ENCODE measurements at places on chromosomes 13 and 19.

GRCh38 chr19:18007917-18008673 is at the start of gene ARRDC2:
ARRDC2 (plus strand) TSS chr19:18008170; CDS start chr19:18008311, 141 bp downstream.
- DNase-seq: peak; percentile 90

GRCh38 chr13:38429916-38430315 is 80.3 kb downstream of the UFM1 start:
- DNase-seq: no peak

GRCh38 chr19:4980067-4980466 is 11.2 kb downstream of the KDM4B start:
- DNase-seq: no peak

- DNase-seq: no peak
Observed at GRCh38 chr19:38047049-38047438, 140.0 kb downstream of the SIPA1L3 start.

DNA sequence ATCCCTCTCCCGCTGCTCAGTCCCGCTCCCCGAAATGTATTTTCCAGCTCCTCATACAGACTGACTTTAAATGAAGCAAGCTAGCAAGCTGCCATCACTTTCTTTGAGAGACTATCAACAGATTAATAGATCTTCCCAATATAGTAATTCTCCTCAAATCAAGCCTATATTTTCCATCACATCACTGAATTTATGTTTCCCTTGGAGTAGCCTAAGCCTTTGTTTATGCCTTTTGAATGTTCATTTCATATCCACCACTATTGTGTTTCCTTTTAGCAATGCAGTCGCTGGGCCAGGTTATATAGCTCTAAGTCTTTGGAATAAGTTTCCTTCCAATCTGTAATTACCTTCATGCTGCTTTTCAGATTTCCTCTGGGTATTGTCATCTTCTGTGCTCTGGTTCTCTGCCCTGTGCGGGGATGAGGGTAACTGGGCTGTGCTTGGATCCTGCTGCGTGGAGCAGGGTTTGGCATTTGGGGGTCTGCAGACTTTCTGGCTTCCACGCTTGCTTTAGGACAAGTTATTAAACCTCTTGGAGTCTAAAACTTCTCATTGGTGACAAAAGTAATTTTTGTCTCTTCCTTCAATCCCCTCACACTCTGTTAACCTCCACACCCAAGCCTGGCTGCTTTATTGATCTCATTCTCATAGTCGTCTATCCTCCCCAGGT is 256.9 kb downstream of the DLEU7 start:
- no peak for DNase-seq

- no peak for DNase-seq
Observed at GRCh38 chr19:28605501-28606268, 607.3 kb downstream of the UQCRFS1 start.

DNA sequence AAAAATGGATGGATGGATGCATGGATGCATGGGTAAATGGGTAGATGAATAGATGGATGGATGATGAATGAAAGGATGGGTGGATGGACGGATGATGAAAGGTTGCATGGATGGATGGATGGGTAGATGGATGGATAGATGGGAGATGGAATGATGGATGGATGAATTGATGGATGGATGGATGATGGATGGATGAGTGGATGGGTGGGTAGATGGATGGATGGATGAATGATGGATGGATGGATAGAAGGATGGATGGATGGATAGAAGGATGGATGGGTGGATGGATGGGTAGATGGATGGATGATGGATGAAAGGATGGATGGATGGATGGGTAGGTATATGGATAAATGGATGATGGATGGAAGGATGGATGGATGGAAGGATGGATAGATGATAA is 115.1 kb upstream of the LSM14A start:
- DNase-seq: no peak

- no peak for DNase-seq
Observed at GRCh38 chr19:40420451-40420765, 5.4 kb downstream of the SERTAD1 start.

- DNase-seq: no peak
Observed at GRCh38 chr13:113546571-113547237, 37.8 kb upstream of the TFDP1 start.

- DNase-seq: no peak
Observed at GRCh38 chr13:43572656-43573360, 214.0 kb downstream of the ENOX1 start.

- no peak for DNase-seq
Observed at GRCh38 chr13:112995395-112996191, 26.6 kb downstream of the MCF2L start.

GRCh38 chr13:107025991-107026390 is 458.1 kb upstream of the ARGLU1 start:
- DNase-seq: no peak

DNA sequence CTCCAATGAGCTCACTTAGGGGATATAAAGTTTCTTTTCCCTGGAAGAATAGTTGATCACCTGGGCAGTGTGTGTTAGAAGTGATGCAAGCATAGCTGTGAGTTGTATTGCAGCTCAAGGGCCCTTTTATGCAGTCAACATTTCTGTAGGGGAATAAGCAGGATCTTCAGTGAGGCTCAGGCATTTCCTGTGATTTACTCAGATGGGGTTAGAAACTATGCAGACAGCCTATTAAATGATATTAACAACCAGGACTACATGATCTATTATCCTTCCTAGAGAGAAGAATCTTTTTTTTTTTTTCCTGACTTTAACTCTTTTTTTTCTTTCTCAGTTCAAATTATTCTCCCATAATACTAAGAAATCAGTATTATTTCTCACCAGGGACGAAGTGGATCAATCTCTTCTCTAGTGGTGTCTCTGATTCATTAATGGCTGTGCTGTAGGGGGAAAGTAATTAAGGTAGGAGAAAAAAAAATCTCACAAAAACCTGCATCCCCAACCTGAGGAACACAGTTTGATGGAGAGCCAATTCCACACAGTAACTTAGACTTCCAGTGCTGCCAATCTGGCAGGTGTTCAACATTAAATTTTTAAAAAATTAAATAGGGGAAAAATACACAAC is 126.4 kb upstream of the SLC10A2 start:
- no peak for DNase-seq

DNA sequence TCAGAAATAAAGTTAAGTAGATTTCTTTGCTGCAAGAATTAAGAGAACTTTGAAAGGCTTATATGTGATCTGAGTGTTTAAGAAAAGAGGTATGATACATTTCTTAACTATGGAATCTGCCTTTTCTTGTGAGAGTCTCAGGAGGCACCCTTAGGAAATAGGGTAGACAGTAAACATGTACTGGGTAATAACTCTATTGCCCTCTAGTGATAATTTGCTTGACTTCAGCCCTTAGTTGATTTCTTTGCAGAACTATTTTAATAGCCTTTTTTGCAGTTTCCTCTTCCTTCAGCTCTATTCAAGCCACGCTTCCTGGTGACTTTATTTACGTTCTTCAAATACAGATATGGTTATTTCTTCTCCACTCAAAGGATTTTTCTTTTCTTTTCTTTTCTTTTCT is 37.0 kb upstream of the CCNA1 start:
- peak; percentile 17 for DNase-seq

GRCh38 chr13:90122531-90122930 is 1225.0 kb upstream of the MIR17HG start:
- DNase-seq: no peak

GRCh38 chr19:49469828-49470614 is 4.0 kb upstream of the FLT3LG start:
- no peak for DNase-seq

DNA sequence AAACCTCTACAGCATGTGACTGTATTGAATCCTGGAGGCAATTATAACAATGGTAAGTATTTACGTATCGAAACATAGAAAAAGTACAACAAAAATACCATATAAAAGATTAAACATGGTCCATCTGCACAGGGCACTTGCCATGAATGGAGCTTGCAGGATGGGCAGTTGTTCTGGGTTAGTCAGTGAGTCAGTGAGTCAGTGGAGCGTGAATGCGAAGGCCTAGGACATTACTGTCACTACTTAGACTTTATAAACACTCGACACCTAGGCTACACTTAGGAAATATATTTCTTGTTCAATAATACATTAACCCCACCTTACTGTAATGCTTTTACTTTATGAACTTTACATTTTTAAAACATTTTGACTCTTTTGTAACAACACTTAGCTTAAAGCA is 35.6 kb upstream of the TMTC4 start:
- no peak for DNase-seq

GRCh38 chr13:57311009-57311586 is 144.1 kb downstream of the PRR20E start:
- no peak for DNase-seq

DNA sequence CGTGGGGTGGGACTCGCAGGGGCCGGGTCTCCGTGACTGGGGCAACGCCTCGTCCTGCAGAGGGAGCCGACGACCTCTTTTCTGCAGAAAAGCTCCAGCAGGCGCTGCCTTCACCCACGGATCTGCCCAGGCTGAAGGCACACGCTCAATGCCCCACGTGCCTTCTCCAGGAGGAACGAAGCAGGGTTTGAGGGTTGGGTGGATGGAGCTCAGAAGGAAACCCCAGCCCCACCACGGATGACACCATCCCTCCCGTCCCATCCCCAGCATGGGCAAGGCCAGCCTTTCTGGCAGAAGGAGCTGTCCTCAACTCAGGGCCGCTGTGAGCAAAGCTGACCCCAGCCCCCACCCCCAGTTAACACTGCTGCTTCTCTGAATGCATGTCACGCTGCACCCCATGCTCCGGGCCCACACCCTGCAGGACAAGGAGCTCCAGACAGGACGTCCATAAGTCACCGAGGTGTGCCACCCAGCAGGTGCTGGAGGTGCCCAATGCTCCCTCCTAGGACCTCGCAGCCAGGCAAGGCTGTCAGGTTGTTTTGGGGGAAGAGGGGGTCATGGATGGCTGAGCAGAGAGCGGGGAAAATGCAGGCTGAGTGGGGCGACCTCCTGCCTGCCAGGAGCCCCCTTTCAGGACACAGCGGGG is 7.4 kb downstream of the C19orf25 start:
- no peak for DNase-seq

GRCh38 chr19:14746886-14747285 is 31.5 kb downstream of the ADGRE2 start:
- no peak for DNase-seq

GRCh38 chr13:54175466-54175865 is 1146.9 kb downstream of the OLFM4 start:
- no peak for DNase-seq

GRCh38 chr13:61142506-61142905 is 273.1 kb downstream of the PCDH20 start:
- no peak for DNase-seq

DNA sequence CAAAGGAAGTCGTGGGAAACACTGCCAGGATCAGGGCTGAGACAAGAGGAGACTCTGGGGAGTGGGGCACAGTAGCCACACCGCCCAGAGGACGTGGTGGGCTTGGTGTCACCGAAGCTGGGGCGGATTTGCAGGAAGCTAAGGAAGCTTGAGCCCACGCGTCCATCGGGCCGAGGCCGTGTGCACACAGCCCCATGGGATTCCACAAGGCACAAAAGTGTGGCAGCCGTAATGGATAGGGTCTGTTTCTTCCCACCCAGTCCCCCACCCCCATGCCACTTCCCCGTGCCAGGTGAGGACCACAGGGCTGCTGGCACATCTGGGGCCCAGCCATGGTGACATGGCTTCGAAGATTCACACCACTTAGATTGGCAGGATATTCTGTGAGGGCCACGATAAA is 153.2 kb upstream of the SPACA7 start:
- DNase-seq: no peak

DNA sequence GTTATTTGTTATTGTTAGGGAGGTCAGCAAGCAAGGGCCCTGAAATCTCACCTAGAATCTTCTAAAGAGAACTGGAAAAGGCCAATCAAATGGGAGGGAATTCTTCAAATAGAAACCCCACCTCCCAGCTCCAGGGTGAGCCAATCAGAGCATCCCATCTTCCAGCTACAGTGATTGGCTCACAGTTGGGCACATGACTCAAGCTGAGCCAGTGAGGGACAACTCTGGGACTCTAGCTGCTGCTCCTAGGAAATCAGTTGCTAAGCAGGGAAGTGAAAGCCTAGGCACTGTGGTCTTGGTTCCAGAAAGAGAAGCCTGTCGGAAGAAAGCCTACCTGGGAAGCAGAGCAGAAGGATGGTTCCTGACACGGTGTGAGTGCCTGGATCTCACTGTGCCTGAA is 13.4 kb downstream of the TM6SF2 start:
- no peak for DNase-seq

DNA sequence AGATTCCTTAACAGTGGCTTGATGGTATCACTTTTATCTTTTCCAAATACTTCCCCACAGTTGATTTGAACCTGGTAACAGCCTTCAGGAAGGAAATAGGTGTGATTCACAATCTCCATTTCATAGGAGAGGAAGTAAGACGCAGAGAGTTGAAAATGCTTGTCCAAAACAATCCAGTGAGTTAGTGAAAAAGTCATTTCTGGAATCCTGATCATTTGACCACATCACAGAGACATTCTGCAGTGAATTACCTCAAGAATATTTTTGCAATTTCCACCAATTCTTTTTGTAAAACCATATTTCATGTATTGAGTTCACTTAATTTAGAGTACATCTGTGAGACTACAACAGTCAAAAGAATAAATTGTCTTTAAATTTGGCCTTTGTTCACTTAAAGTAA is 292.8 kb downstream of the DCLK1 start:
- DNase-seq: no peak

- no peak for DNase-seq
Observed at GRCh38 chr13:35888457-35888883, 242.7 kb downstream of the DCLK1 start.

- no peak for DNase-seq
Observed at GRCh38 chr19:35151273-35152065, 3.1 kb upstream of the FXYD5 start.

DNA sequence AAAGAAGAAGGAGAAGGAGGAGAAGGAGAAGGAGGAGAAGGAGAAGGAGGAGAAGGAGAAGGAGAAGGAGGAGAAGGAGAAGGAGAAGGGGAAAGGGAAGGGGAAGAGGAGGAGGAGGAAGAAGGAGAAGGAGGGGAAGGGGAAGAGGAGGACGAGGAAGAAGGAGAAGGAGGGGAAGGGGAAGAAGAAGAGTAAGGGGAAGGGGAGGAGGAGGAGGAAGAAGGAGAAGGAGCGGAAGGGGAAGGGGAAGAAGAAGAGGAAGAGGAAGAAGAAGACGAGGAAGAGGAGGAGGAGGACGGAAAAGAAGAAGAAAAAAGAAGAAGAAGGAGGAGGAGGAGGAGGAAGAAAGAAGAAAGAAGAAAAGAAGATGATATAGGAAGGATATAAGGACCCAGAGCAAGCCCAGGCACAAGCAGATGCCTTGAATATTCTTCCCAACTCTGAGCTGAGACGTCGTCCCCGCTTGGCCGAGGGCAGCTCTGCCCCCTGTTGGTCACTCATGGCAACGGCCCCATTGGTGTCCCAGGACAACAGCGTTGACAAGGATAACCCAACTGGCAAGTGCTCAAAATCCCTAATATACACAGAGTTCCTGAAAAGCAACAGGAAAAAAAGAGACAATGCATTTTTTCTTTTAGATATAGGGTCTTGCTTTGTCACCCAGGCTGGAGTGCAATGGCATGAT is 30.6 kb upstream of the IGSF23 start:
- peak; percentile 58 for DNase-seq

DNA sequence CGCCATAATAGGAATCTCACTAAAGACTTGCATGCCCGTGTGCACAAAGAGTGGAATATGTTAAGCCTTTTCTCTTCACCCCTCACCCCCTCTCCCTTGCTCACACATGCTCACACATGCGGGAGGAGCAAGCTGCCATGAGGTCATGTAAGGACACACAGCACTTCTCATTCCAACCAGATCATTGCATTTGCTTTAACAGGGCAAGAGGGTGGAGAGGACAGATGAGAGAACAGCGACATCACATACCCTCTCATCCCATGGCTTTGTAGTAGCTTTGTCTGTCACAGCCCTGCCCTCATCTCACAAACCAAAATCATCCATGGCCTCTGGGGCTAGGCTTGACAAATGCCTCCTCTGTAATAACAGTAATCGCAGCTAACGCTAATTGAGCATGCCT is 145.6 kb upstream of the FRY start:
- no peak for DNase-seq

Measured in erythroblast (primary cell).